NAMALWA (cell line): ENCODE measurements at places on chromosomes 7 and 10.

DNA sequence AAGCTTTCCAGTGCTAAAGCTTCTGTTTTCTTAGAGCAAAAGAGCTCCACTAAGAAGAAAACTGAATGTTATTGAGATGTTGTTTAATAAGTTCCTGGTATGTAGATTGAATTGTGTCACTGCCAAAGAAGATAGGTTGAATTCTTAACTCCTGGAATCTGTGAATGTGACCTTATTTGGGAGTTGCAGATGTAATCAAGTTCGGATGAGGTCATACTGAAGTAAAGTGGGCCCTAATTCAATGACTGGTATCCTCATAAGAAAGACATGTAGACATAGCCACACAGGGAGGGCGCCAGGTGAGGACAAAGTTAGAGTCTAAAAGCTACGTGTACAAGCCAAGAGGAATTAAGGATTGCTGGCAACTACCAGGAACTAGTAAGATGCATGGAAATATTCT is 732.1 kb upstream of the C7orf33 start:
- DNase-seq, result no peak

DNA sequence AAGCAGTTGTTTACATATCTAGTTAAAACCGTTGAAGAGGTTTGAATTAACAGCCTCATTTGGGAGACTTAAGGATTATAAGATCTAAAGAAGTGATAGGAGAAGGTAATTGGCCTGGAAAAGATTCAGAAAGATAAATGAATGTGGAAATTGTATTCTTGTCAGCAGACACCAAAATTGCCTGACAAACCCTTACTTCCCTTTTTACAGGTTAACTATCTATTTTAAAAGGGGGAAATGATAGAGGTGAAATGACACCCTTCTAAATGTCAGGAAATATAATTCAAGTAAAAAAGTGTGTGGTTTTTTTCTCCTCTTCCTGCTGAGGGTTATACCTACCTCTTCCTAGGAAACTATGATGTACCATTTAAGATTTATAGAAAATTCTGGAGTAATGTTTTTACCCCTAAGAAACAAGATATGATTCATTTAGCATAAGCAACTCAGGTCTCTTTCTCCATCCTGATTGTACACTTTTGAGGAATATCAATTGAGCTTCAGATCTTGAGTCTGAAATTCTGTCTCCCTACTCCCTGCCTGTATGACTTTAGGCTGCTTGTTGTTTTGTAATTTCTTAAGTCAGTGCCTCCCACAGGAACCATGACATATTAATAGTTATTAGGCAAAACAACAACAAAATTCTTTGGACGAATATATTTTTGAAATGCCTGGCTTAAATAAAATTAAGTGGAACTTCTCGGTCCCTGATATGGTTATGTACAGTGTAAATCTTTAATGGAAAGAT is 250.4 kb downstream of the RNLS start:
- no peak for DNase-seq

DNA sequence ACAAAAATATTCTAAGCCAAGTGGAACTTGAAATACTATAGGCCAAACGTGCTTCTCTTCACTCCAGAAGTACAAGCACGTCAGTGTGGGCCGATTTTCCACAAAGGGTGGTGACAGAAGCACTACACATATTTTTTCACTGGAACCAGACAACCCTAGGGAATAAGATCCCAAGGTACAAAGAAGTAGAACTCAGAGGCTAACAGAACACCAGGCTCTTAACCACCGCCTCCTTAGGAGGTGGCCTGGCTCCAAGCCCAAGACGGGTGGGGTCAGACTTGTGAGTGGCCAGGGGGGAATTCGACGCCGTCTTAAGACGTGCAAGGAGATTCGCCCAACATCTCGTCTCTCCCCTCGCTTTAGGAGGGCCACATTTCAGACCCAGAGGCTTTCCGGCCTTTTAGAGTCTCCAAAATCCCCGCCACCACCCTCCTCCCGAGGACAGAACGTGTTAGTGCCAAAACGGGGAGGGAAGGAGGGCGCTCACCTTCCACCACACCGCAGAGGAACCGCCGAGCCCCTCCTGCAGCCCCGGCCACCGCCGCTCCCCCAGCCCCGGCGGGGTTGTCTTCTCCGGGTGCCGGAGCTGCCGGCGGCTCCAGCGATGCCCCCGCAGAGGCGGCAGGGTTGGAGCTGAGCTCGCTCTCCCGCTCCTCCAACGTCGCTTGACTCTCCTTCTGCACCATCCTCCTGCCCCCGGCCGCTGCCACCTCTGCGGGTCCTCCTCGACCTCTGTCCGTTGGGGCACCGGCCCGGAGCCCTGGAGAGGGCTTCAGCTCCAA is 716 bp downstream of the OGA start:
- peak; percentile 56 for DNase-seq

DNA sequence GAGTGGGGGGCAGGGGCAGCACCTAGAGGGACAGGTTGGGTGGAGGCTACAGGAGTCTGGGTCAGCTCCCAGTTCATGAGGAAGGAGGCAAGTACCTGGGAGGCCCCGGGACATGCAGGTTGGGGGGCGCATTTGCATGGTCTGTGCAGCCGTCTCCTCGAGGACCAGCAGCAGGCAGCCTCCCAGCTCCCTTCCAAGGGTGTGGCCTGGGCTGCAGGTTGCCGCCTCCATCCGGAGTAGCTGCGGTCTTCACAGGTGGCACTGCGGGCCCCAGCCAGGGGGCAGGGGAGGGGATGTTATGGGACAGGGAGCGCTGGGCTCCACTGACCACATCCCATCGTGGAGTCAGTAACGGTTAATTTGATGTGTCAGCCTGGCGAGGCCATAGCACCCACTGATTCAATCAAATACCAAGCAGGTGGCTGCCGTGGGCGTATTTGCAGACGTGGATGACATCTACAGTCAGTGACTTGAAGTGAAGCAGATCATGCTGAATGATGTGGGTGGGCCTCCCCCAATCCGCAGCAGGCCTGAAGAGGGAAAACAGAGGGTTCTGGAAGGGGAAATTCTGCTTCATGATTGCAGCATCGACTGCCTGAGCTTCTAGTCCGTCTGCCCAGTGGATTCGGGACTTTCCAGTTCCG is 81.6 kb downstream of the PRKAG2 start:
- DNase-seq, result no peak

DNA sequence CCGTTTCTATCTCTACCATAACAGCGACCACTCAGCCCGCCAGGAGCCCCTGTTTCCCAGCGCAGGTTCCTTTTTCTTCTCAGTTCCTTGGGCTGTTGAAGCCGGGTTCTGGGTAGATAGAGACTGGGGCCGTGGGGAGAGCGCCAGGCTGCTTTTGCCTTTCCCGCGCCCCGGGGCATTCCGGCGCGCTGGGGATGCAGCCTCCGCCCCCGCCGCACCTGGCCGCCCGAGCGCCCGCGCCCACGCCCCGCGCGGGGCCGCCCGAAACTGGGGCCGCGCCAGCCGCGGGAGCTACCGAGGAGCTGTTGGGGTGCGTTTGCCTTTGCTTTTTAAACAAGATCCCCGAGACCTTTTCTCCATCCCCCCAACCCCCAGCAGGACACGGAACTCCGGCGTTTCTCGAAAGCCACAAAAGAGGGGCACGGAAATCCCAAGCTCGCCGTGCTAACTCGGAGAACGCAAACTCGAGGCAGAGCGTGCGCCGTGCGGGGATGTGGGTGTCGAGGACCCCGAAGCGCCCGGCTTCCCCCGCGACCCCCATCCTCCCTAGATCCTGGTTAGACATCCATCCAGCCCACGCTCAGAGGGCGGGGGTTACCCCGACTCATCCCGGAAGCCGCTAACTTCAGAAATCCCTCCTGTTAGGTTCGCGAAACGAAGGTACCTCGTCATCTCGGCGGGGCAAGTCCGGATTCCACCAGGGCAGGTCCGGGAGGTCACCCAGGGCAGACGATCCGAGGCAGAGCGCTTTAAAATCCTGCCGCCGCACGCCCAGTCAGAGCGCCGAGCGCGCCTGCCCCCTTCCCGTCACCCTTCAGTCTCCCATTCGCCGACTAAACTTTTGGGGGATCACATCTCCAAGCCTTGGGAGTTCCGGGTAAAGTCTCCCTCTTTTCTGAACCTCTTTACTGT is 1.0 kb downstream of the GRM8 start:
- no peak for DNase-seq
